ENCODE measurements at places on chromosomes 3 and 15. TPM values are rescaled to one million over a fixed set of nuclear protein-coding genes. Genes with fewer than 3 reads are reported as not detected.

DNA sequence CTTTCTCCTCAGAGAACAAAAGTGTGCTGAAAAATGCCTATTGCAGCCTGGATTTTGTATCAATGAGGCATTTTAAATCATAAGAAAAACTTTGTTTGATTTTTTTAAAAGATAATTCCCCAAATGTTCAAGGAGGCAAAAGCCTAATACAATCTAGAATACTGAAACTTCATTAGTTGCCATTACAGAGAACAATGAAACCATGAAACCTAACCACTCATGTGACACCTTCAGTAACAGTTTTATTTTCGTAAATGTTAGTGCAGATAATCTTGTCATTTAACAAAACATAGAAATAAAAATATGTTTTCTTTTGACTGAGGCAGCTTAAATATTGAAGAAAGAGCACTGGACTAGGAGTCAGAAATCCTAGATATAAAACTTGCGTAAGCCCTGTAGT lies 655.9 kb downstream of the RBMS3 start:
- H3K27ac ChIP-seq = no peak overlapping the region
- no peak overlapping the region for H3K4me3 ChIP-seq
- H3K27me3 ChIP-seq = no peaks in the 10 kb centered on the region
- peaks cover 10% of the 10 kb centered on the region for H3K4me1 ChIP-seq

The CPA3 gene
- total RNA-seq = 1.3 TPM

DNA sequence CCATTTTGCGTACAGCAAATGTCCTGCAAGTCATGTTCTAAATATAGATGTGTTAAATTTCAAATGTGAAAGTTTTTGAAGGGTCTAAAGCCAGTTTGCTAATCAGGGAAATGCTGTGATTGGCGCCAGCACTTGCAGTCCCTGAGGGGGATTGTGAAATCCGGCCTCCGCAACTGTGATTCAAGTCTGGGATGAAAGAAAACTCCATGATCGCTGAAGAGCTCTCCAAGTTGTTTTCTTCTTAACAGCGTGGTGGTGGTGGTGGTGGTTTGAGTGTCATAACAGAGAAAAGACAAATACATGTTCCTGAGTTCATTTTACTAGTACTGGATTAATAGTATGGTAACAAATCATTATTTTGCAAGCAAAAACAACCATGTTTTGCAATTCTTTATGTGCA lies 51.8 kb downstream of the MITF start:
- peak; percentile 89 for DNase-seq
- H3K27me3 ChIP-seq = no peaks in the 10 kb centered on the region
- H3K36me3 ChIP-seq = no peaks in the 10 kb centered on the region
- H3K4me1 ChIP-seq = no peaks in the 10 kb centered on the region
- no peak overlapping the region for H3K4me3 ChIP-seq

The JMJD7 gene
- total RNA-seq = 11.7 TPM

The FBXW12 gene
- not detected for total RNA-seq

GRCh38 chr3:177803500-177803899 lies 606.2 kb upstream of the TBL1XR1 start:
- no peaks in the 10 kb centered on the region for H3K4me1 ChIP-seq
- no peaks in the 10 kb centered on the region for H3K27me3 ChIP-seq

- H3K27me3 ChIP-seq = no peaks in the 10 kb centered on the region
- DNase-seq = no peak
- H3K36me3 ChIP-seq = no peaks in the 10 kb centered on the region
- no peak overlapping the region for H3K27ac ChIP-seq
- H3K4me1 ChIP-seq = no peaks in the 10 kb centered on the region
Observed at GRCh38 chr3:182501856-182502255, 291.4 kb upstream of the ATP11B start.

DNA sequence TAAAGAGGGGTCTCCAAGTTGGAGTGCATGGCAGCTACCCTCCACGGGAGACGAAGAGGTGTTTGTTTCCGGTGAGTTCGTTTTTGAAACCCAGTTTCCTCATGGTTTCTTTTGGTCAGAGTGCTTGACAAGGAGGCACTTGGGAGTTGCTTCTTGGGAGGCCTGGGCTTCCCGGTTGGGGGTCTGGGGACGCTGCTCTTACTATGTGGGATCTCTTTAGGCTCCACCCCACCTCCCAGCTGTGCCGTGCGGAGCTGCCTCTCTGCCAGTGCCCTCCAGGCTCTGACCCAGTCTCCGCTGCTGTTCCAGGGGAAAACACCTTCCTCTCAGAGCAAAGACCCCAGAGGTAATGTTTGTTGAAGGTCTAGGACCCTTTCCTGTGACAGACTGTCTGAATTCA lies 29.6 kb downstream of the KIF7 start:
- H3K27ac ChIP-seq = no peak overlapping the region
- no peak overlapping the region for H3K4me3 ChIP-seq
- H3K4me1 ChIP-seq = no peaks in the 10 kb centered on the region
- H3K27me3 ChIP-seq = no peaks in the 10 kb centered on the region
- DNase-seq = no peak

- no peak for DNase-seq
- H3K27me3 ChIP-seq = no peaks in the 10 kb centered on the region
- H3K36me3 ChIP-seq = no peaks in the 10 kb centered on the region
- H3K4me3 ChIP-seq = no peak overlapping the region
Observed at GRCh38 chr3:181212271-181212670, 222.7 kb upstream of the DNAJC19 start.

DNA sequence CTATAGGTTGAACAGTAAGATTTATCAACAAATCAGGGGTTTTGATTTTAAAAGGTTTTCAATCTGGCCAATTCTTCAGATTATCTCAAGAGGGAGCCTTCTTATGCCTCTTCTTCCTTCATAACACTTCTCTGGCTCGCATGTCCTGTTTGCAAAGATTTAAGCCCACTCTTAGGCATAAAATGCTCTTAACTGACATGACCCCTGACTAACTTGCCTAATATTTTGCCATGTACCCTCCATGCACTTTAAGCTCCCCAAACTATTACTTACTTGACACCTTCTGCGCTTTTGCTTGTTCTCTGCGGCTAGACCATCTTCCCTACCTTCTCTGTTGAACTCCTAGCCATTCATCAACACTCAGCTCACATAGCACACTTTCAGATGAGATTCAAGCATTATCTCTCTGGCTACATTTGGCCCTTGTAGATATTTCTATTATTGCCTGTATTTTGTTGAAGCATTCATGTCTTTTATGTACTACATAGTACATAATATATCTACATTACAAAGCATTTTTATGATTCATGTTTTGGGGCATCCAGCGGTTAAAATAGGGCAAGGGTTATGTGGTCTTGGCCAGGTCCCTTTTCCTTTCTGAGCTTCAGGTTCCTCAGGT lies 1.0 kb upstream of the ARIH1 start:
- H3K27me3 ChIP-seq = no peaks in the 10 kb centered on the region
- peak overlapping the region; percentile 88 for H3K4me3 ChIP-seq
- DNase-seq = no peak
- peaks cover 33% of the 10 kb centered on the region for H3K4me1 ChIP-seq
- H3K36me3 ChIP-seq = no peaks in the 10 kb centered on the region

DNA sequence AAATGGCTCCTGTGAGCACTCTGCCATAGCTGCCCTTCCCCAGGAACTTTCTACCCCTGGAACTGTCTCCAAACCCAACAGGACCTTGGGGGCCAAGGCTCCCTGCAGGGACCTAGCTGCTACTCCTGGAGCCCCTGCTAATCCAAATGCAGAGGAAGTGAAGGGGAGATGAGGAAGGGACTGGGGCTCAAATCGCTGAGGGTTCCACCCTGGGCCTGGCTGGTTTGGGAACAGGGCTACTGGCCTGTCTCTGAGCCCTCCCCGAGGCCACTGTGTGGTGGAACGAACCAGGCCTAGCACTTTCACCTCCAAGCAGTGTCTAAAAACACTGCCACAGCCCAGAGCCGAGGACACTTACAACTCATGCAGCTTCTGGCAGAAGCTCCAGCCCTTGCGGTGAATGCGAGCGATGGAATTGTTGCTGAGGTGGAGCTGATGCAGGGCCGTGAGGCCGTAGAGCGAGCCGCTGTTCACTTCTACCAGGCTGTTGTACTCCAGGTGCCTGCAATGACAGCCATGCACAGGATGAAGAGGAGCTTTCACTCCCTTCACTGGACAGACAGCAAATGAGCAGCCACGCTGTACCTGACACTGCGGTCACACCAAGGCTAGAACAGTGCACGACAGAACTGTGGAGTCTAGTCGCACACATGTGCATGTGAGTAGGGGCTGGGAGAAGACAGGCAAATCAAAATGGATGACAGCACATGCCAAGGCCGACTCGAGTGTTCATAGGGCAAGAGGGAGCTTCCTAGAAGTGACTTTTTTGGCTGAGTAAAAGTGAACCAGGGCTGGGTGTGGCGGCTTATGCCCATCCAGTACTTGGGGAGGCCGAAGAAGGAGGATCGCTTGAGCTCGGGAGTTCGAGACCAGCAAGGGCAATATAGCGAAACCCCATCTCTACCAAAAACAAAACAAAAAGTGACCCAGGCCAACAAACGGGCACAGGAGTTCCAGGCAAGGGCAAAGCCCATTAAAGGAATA lies 90.8 kb downstream of the LRIG1 start:
- no peaks in the 10 kb centered on the region for H3K27me3 ChIP-seq
- DNase-seq = no peak
- no peak overlapping the region for H3K4me3 ChIP-seq

DNA sequence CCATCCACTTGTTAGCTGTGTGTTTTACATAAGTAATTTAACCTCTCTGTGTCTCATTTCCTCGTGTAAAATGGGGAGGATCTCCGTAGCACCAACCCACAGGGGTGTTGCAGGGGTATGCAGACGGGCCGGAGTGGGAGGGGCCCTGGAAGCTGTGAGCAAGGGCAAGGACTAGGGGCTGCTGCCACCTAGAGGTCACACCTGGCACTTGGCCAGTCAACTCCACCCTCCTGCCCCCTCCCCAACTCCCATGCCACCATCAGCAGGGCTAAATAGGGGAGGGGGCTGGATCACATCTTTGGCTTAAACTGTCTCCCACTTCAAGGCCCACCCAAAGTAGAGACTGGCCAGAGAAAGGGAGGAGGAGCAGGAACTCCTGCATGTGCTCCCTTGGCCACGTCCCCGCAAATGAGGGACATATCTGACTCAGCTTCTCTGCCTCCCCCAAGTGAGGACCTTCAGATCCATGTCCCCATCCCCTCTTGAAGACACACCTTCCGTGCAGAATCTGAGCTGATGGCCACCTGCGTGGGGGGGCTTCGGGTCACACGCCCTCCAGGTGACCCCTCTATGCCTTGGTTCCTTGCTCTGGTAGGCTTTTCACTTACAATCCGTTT lies 2.6 kb downstream of the CCDC9B start:
- peaks cover 26% of the 10 kb centered on the region for H3K36me3 ChIP-seq
- DNase-seq = peak; percentile 78
- peak overlapping the region; percentile 48 for H3K4me3 ChIP-seq
- H3K27me3 ChIP-seq = no peaks in the 10 kb centered on the region
- H3K27ac ChIP-seq = peak overlapping the region; percentile 97

The PDZRN3 gene
- 87.4 TPM for total RNA-seq

- H3K27ac ChIP-seq = no peak overlapping the region
- H3K4me3 ChIP-seq = no peak overlapping the region
- H3K36me3 ChIP-seq = no peaks in the 10 kb centered on the region
- no peaks in the 10 kb centered on the region for H3K27me3 ChIP-seq
Observed at GRCh38 chr3:38348903-38349302, 2.3 kb downstream of the XYLB start.

The SPATA12 gene
- total RNA-seq = not detected

DNA sequence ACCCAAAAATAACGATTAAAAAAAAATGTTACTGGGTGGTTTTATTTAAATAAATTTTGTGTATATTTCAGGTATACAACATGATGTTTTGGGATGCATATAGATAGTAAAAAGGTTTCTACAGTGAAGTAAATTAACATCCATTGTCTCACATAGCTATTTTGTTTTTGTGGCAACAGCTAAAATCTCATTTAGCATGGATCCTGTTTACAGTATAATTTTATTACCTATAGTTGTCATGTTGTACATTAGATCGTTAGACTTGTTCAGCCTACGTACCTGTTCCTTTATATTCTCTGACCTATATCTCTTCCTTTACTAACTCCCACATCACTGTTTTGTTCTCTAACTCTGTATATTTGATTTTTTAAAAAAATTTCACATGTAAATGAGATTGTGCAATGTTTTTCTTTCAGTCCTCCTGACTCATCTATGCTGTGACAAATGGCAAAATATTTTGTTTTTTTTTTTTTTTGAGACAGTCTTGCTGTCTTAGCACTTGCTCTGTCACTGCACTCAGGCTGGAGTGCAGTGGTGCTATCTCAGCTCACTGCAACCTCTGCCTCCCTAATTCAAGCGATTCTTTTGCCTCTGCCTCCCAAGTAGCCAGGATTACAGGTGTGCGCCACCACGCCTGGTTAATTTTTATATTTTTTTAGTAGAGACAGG lies 45.6 kb downstream of the OIP5 start:
- H3K27me3 ChIP-seq = no peaks in the 10 kb centered on the region
- no peak overlapping the region for H3K27ac ChIP-seq
- peaks cover 52% of the 10 kb centered on the region for H3K36me3 ChIP-seq
- DNase-seq = no peak
- H3K4me3 ChIP-seq = no peak overlapping the region

DNA sequence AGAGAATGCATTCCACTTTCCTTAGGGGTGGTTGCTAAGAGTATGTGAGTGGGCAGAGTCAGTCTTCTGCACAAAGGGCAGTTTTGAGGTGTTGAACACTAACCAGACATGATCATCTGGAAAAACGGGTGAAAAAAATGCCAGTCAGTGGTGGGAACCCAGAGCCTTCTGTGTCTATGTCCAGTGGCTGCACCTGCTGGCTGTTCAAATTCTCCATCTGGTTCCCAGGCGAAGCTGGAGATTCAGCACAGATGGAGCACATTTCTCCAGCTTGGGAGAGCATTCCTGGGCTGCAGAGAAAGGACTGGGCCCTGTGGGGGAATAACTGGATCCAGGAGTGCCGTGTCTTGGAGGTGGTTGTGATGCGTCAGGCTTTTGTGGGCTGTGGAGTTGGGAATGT lies 74.1 kb downstream of the TRAK1 start:
- H3K4me3 ChIP-seq = no peak overlapping the region
- H3K27me3 ChIP-seq = no peaks in the 10 kb centered on the region
- no peaks in the 10 kb centered on the region for H3K4me1 ChIP-seq
- H3K27ac ChIP-seq = no peak overlapping the region
- no peaks in the 10 kb centered on the region for H3K36me3 ChIP-seq
